ENCODE measurements at places on chromosomes 4 and X.

DNA sequence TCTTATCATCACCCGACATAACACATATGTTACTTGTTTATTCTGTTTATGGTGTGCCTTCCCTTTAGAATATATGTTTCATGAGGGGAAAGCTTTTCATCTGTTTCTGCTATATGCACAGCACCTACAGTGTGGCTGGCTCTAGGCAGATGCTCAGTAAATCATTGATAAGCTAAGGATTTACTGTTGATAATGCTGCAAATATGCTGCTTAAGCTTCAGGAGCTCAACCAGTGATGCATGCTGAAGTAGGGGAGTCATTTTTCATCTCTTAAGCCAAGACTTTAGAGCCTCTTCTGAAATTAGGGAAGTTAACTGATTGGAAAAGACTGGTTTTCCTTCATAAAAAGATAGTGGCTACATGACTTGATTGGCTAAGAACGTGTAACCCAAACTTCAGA is 16.4 kb downstream of the FAT4 start:
- no peaks in the 10 kb centered on the region for H3K27me3 ChIP-seq
- no peaks in the 10 kb centered on the region for H3K36me3 ChIP-seq
- H3K4me1 ChIP-seq, result no peaks in the 10 kb centered on the region
- no peak for DNase-seq
- H3K27ac ChIP-seq, result no peak overlapping the region
- no peak overlapping the region for H3K4me3 ChIP-seq

GRCh38 chr4:1367230-1367935 is 20.4 kb downstream of the UVSSA start:
- no peaks in the 10 kb centered on the region for H3K36me3 ChIP-seq
- H3K27me3 ChIP-seq, result no peaks in the 10 kb centered on the region
- DNase-seq, result no peak
- no peak overlapping the region for H3K27ac ChIP-seq
- H3K4me3 ChIP-seq, result no peak overlapping the region
- no peaks in the 10 kb centered on the region for H3K4me1 ChIP-seq

GRCh38 chr4:89056292-89056952 is 563 bp downstream of the FAM13A start:
- peak overlapping the region; percentile 63 for H3K27ac ChIP-seq
- no peaks in the 10 kb centered on the region for H3K36me3 ChIP-seq
- H3K4me1 ChIP-seq, result peaks cover 10% of the 10 kb centered on the region
- H3K4me3 ChIP-seq, result peak overlapping the region; percentile 71
- H3K27me3 ChIP-seq, result no peaks in the 10 kb centered on the region
- DNase-seq, result no peak

DNA sequence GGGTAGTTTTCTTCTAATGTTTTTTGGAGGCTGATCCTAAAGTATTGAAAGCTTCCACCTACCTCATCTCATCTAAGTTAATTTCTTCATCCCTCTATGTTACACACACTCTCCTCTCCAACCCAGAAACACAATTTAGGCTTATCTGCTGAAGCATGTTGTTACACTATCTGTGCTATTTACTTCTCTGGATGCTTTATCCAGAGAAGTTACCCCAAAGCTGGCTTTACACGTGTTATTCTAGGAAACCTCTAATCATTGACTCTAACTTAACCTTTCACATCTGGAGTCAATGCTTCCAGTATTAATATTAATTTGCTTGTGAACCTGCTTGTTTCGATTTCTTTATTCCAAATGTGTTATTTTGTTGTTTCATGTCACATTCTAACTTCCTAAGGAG is 87.3 kb upstream of the NMU start:
- no peak overlapping the region for H3K4me3 ChIP-seq
- no peaks in the 10 kb centered on the region for H3K4me1 ChIP-seq
- H3K27ac ChIP-seq, result no peak overlapping the region
- no peaks in the 10 kb centered on the region for H3K27me3 ChIP-seq

GRCh38 chr4:52904421-52904820 is 42.3 kb downstream of the RASL11B start:
- no peak overlapping the region for H3K27ac ChIP-seq
- no peak for DNase-seq
- no peak overlapping the region for H3K4me3 ChIP-seq
- H3K36me3 ChIP-seq, result no peaks in the 10 kb centered on the region
- no peaks in the 10 kb centered on the region for H3K27me3 ChIP-seq

- no peak overlapping the region for H3K4me3 ChIP-seq
- no peak overlapping the region for H3K27ac ChIP-seq
- no peaks in the 10 kb centered on the region for H3K4me1 ChIP-seq
- no peaks in the 10 kb centered on the region for H3K27me3 ChIP-seq
- DNase-seq, result no peak
These were observed 781.8 kb downstream of the FAM133A start for GRCh38 chrX:94455782-94456181.

DNA sequence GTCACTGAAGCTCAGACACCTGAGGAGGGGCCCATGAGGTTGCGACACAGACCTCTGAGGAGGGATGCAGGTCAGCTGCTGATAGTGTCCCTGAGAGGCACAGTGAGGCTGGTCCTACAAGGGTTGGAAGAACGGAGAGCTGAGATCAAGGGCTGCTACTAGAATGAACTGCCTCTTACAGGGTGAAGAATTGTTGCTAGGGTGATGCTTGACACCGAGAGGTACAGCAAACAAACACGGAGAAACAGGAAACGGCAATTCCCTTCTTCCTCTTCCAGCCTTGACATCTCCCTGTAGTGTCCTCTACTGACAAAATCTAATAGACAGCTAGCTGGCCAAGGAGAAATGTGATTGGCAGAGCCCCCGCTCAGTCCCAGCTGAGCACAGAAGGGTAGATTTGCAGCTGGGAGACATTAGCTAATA is 11.8 kb upstream of the HPGDS start:
- DNase-seq, result no peak
- H3K4me1 ChIP-seq, result no peaks in the 10 kb centered on the region
- no peak overlapping the region for H3K4me3 ChIP-seq
- no peaks in the 10 kb centered on the region for H3K36me3 ChIP-seq
- no peaks in the 10 kb centered on the region for H3K27me3 ChIP-seq

Data from SJCRH30 (cell line).